ENCODE measurements at places on chromosomes 7 and 10.

DNA sequence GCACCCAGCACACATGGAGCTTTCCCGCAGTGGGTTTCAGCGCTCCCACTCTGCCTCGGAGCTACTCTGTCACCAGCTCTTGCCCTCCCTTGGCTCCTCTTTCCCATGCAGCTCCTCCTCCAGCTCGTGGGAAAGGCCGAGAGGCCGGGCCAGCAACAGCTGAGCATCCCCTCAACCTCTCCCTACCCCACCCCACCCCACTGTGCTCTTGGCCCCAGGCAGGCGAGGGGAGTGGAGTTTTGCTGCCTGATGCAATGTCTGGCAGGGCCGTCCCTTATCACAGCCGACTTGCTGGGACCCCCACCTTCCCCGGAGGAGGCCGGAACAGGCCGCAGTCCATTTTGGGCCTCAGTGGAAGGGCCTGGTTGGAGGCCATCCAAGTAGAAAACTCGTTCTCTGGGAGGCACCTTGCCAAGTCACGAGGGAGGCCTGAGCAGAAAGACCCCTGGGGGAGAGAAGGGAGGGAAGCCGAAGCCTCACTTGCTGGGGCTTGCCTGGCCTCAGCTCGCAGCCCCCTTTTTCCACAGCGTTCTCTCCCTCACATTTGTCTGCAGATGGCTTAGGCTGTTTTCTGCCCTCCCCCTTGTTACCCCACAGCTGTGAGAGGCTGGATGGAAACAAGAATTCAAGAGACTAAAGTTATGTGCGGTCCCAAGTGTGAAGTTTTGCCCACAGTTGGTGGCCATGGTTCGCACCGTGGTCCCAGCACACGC, 35.3 kb downstream of the CHST3 start:
- peak; percentile 32 for DNase-seq

- no peak for DNase-seq
These were observed 21.1 kb downstream of the UNC5B start for GRCh38 chr10:71233482-71233892.

- no peak for DNase-seq
These were observed 70.1 kb upstream of the TCERG1L start for GRCh38 chr10:131381576-131381975.

- DNase-seq: no peak
These were observed 13.1 kb upstream of the KMT2E start for GRCh38 chr7:105000927-105001336.

DNA sequence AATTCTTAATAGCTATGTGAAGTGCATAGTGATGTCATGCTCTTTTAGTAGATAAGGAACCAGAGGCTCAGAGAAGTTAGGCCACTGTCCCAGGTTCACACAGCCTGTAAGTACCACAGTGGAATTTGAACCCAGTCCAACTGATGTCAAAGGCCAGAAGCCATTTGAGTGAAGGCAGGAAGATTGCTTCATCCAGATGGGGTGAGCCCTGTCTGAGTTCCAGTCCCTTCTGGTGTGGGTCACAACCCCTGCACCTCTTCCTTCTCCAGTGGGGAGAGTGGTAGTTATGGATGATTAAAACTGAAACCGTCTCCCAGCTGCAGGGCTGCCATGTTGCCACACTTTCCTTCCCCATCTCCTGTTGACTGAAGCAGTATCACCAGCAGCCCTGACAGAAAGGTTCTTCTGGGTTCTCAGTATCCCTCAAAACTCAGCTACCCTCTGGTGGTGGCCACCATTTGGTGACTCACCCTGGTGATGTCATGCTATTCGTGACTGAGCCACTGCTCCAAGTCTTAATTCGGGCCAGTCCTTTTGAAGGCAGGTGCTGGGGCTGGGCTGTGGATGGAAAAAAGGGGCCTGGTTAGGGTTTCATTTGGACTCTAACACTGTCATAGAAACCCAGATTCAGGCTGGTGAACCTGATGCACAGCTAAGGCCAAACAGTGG, 1.5 kb upstream of the C10orf95 start:
- DNase-seq: peak; percentile 57

GRCh38 chr7:68688416-68689086, 909.7 kb upstream of the AUTS2 start:
- no peak for DNase-seq

- no peak for DNase-seq
These were observed 99.7 kb upstream of the TARP start for GRCh38 chr7:38373155-38373554.

All from OCI-M1 (cell line).